D721Med (cell line): ENCODE measurements at places on chromosomes 5 and 9.

DNA sequence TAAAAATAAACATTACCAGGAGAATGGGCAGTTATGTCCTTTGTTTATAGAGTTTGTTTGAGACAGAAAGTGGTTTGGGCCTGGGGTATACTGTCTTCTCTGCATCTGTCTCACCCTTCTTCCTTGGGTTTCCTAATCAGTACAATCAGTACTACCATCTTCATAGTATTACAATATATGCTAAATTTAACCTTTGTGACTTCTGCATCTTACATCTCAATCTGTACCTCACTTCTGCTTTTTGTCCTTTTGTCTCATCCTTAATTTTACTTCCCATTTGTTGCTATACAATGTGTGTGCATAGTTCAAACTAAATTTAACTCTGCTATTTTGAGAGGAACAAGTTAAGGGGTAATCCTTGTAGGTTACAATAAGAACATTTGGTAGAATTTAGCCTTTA, 19.6 kb downstream of the FBXO38 start:
- no peak for DNase-seq

DNA sequence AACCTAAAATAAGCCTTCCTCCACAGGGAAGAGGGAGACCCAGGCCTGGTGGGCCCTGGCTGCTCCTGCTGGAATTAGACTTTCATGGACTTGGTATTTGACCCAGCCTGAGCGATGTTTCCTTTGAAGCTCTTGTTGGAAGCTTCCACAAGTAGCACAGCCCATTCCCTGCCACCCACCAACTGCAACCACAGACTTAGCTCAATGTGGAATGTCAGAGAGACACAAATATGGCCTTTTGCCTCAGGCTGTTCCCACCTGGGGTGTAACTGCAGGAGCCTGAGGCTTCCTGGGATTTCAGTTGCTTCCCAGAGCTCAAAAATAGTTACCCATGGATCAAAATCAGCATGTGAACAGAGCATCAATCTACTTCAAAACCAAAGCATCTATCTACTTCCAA, 70.3 kb upstream of the LHFPL2 start:
- no peak for DNase-seq

- DNase-seq = no peak
These were observed 375.8 kb downstream of the TAF11L14 start for GRCh38 chr5:18010053-18010452.

- DNase-seq = no peak
These were observed 82.8 kb upstream of the PDE4D start for GRCh38 chr5:59976342-59976741.

- DNase-seq = no peak
These were observed 15.8 kb downstream of the GABRB2 start for GRCh38 chr5:161530700-161531099.

GRCh38 chr9:116423149-116423548, 264.0 kb upstream of the TRIM32 start:
- no peak for DNase-seq

GRCh38 chr9:97387504-97387886, 24.4 kb upstream of the TDRD7 start:
- DNase-seq = no peak

- DNase-seq = no peak
These were observed 447 bp downstream of the CRAT start for GRCh38 chr9:129109952-129110739.

DNA sequence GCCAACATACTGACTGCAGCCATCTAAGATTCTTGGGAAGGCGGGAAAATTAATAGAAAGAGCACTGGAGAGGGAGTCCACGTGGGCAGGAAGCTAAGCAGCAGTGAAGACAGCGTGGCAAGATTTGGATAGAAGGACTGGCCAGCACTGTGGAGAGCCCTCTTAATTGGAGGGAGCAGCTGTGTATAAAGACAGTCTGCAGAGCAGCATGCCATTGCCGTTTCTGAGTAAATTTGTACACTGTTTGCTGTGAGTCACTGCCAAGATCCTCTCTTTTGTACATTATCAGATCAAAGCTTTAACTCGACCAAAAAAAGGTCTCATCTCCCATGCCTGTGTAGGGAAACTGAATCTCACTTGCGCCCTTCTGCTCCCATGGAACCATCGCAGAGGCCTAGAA, 45.3 kb downstream of the INSYN2B start:
- DNase-seq = no peak

GRCh38 chr9:107940616-107941595, 451.3 kb upstream of the KLF4 start:
- no peak for DNase-seq

- no peak for DNase-seq
These were observed 138.8 kb downstream of the PIK3R1 start for GRCh38 chr5:68354315-68354714.

- DNase-seq = no peak
These were observed 156.0 kb downstream of the OLFM1 start for GRCh38 chr9:135243201-135244190.

GRCh38 chr9:20569525-20569924, 52.8 kb downstream of the MLLT3 start:
- DNase-seq = no peak
